Progenitor cell of endocrine pancreas (in vitro differentiated cells): ENCODE measurements at places on chromosomes 1 and 21.
A peak's percentile ranks its signal among the peaks of the same experiment; 100 is the strongest.

DNA sequence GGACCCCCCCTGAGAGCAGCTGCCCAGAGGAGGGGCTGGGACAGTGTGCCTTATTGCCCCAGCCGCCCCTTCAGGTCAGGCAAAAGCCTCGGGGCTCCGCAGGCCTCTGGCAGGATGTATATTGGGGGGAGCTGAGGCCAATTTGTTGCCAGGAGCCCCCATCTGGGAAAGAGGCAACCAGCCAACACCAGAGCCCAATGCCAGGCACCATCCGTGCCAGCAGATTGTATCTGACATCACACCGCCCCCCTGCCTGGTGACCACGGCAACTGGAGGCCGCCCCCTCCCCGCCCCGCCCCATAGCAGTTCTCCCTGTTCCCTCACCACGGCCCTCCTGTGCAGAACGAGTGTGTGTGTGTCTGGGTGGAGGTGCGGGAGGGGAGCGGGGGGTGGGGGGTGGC, 3.6 kb upstream of the PLEKHG5 start:
- no peak for DNase-seq

- DNase-seq, result no peak
Measured at GRCh38 chr21:25390701-25391100, 216.6 kb downstream of the MRPL39 start.

- no peak for DNase-seq
Measured at GRCh38 chr1:203539831-203540546, 46.0 kb downstream of the OPTC start.

GRCh38 chr1:76868154-76868882, 1.0 kb downstream of the ST6GALNAC5 start:
- DNase-seq, result peak; percentile 37

DNA sequence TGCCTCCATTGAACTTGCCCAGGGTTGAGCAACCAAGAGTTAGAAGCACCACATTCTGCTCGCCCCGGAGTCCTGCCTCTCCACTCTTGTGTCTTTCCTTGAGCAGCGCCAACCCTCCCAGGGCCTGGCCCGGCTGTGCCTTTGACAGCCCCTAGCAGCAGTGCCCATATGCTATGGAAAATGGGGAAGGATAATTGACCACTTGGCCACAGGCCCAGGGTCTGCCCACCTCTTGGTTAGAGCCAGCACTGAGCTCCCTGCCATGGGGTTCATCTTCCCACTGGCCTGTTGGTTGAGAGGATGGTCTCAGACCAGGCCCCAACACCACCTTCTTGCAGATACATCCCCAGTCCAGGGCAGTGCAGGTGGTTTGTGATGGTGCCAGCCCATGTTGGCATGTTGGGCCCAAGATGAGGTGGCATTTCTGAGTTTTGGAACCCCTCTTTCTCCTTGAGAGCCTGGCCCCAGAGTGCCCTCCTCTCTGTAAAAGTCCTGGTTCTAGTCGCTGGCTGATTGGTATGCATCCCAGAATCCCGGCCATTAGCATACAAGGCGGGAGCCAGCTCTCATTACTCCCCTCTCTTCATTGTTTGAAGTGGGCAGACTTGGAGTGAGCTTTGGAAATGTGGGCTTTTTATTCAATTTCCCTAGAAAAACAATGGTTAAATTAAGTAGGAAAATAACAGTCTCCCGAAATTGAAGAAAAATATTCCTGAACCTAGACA, 7.6 kb downstream of the ARHGEF10L start:
- DNase-seq, result no peak

GRCh38 chr21:38840456-38841300, 34.9 kb downstream of the ETS2 start:
- no peak for DNase-seq

- DNase-seq, result no peak
Measured at GRCh38 chr1:231518485-231519034, 9.9 kb upstream of the TSNAX start.

GRCh38 chr1:235941876-235942624, 75.3 kb upstream of the LYST start:
- DNase-seq, result no peak

- DNase-seq, result peak; percentile 48
Measured at GRCh38 chr1:44237721-44238457, 24.6 kb downstream of the DMAP1 start.

GRCh38 chr21:41567901-41568510, 60.0 kb upstream of the TMPRSS2 start:
- no peak for DNase-seq

GRCh38 chr1:71461416-71461815, 380.6 kb upstream of the ZRANB2 start:
- DNase-seq, result no peak

- no peak for DNase-seq
Measured at GRCh38 chr1:23237508-23237907, 20.2 kb upstream of the HTR1D start.

- DNase-seq, result no peak
Measured at GRCh38 chr1:228197555-228198147, 10.2 kb upstream of the OBSCN start.

- DNase-seq, result no peak
Measured at GRCh38 chr1:112614460-112615065, 4.4 kb downstream of the ST7L start.

DNA sequence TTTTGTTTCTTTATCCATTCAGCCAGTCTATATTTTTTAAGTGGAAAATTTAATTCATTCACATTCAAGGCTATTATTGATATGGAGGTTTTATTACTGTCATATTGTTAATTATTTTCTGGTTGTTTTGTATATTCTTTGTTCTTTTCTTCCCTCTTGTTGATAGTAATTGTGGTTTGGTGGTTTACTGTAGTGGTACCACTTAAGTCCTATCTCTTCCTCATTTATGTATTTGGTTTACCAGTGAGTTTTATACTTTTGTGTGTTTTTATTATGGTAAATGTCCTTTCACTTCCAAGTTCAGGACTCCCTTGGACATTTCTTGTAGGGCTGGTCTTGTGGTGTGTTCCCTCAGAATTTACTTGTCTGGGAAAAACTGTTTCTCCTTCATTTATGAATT, 28.1 kb upstream of the PM20D1 start:
- no peak for DNase-seq

GRCh38 chr1:24081190-24081589, 30.7 kb downstream of the MYOM3 start:
- no peak for DNase-seq

- no peak for DNase-seq
Measured at GRCh38 chr1:77509051-77509492, 173.4 kb downstream of the ZZZ3 start.

GRCh38 chr1:212473729-212474128, 41.0 kb downstream of the NENF start:
- no peak for DNase-seq

GRCh38 chr1:87091425-87091824, 177.0 kb downstream of the HS2ST1 start:
- DNase-seq, result no peak

DNA sequence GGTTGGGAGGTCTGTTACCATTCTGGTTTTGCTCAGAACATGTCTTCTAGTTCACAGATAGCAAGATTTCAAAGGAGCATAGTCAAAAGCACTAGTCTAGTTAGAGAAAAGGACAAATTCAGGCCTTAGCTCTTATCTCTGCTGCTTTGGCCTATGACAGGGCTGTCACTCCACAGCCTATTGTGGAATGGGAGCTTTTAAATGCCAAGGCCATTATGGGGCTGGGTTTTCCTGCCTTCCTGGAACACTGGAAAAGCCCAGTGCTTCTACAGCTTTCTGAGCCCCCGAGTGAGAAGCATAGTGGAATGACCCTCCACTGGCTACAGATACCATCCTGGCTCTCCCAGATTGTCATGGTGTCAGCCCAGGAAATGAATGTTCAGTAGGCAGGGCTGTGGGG, 9.3 kb downstream of the MTFR1L start:
- DNase-seq, result no peak
